Activated naive CD4-positive, alpha-beta T cell treated with anti-CD3 and anti-CD28 coated beads for 36 hours (primary cell): ENCODE measurements at places on chromosomes 5 and 9. TPM values are rescaled to one million over a fixed set of nuclear protein-coding genes. Genes with fewer than 3 reads are reported as not detected.

DNA sequence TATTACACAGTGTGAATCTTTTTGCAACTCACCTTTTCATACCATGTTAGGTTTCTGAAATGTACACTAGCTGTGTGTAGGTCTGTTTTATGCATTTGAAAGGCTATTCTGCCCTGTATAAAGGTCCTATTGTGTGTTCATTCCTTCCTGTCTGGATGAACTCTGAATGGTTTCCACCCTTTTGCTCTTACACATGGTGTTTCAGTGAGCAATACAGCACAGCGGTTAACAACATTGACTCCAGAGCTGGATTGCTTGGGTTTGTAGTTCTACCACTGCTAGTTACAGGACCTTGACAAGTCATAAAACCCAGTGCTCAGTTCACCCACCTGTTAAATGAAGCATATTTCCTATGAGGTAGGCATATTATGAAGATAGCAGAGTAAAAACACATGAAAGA is 331.6 kb downstream of the ADGRV1 start:
- no peak overlapping the region for H3K27ac ChIP-seq
- no peaks in the 10 kb centered on the region for H3K4me1 ChIP-seq
- no peaks in the 10 kb centered on the region for H3K36me3 ChIP-seq
- no peak for DNase-seq
- no peak overlapping the region for H3K4me3 ChIP-seq

- H3K27ac ChIP-seq: no peak overlapping the region
- H3K36me3 ChIP-seq: no peaks in the 10 kb centered on the region
- H3K4me3 ChIP-seq: no peak overlapping the region
- no peaks in the 10 kb centered on the region for H3K27me3 ChIP-seq
Observed at GRCh38 chr5:160269017-160269416, 39.7 kb downstream of the FABP6 start.

- peaks cover 15% of the 10 kb centered on the region for H3K27me3 ChIP-seq
- DNase-seq: peak; percentile 22
- peak overlapping the region; percentile 73 for H3K4me3 ChIP-seq
- H3K27ac ChIP-seq: no peak overlapping the region
- peaks cover 5% of the 10 kb centered on the region for H3K4me1 ChIP-seq
Observed at GRCh38 chr9:114504341-114505186, 709 bp downstream of the WHRN start.

DNA sequence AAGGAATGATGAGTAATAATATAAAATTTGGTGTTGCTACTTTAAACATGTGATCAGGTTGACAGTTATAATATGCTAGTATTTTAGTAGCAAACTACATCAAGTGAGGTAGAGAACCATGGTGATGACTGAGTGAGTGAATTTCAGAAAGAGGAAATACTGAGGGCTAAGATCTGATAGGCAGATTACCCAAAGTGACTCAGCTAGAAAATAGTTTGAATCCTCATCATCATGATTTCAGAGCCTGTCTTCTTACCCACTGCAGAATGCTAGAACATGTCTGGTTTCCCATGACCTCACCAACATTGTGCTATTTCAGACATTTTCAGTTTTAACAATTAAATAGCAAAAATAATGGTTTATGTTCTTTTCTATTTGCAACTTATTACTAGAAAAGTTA is 602.1 kb downstream of the TAF11L14 start:
- H3K4me3 ChIP-seq: no peak overlapping the region
- no peak overlapping the region for H3K27ac ChIP-seq
- no peaks in the 10 kb centered on the region for H3K27me3 ChIP-seq
- H3K4me1 ChIP-seq: no peaks in the 10 kb centered on the region

- H3K4me3 ChIP-seq: no peak overlapping the region
- H3K27ac ChIP-seq: no peak overlapping the region
- H3K27me3 ChIP-seq: peaks cover 2% of the 10 kb centered on the region
- no peaks in the 10 kb centered on the region for H3K36me3 ChIP-seq
- DNase-seq: no peak
- peaks cover 30% of the 10 kb centered on the region for H3K4me1 ChIP-seq
Observed at GRCh38 chr9:99051406-99051805, 53.5 kb upstream of the TGFBR1 start.

The RASGEF1C gene
- not detected for total RNA-seq

The ABO gene
- total RNA-seq: not detected

The BHMT gene
- not detected for total RNA-seq
